Upper lobe of right lung (tissue), 1 donor: ENCODE measurements at places on chromosomes 2 and 18. TPM values are rescaled to one million over a fixed set of nuclear protein-coding genes. Genes with fewer than 3 reads are reported as not detected.

LIPG gene
- total RNA-seq, result 10.2 TPM

- H3K27ac ChIP-seq, result no peak overlapping the region
- H3K4me1 ChIP-seq, result no peaks in the 10 kb centered on the region
Measured at GRCh38 chr2:21379140-21379539, 255.4 kb downstream of the TDRD15 start.

SPR gene
- total RNA-seq, result 44.1 TPM

- peak overlapping the region; percentile 77 for H3K4me3 ChIP-seq
- peaks cover 25% of the 10 kb centered on the region for H3K4me1 ChIP-seq
Measured at GRCh38 chr2:206083602-206084438, 2.2 kb downstream of the INO80D start.

- H3K4me3 ChIP-seq, result no peak overlapping the region
- H3K36me3 ChIP-seq, result no peaks in the 10 kb centered on the region
- DNase-seq, result no peak
Measured at GRCh38 chr2:100592226-100592625, 29.4 kb downstream of the PDCL3 start.

MATN3 gene
- total RNA-seq, result 11.7 TPM

DNA sequence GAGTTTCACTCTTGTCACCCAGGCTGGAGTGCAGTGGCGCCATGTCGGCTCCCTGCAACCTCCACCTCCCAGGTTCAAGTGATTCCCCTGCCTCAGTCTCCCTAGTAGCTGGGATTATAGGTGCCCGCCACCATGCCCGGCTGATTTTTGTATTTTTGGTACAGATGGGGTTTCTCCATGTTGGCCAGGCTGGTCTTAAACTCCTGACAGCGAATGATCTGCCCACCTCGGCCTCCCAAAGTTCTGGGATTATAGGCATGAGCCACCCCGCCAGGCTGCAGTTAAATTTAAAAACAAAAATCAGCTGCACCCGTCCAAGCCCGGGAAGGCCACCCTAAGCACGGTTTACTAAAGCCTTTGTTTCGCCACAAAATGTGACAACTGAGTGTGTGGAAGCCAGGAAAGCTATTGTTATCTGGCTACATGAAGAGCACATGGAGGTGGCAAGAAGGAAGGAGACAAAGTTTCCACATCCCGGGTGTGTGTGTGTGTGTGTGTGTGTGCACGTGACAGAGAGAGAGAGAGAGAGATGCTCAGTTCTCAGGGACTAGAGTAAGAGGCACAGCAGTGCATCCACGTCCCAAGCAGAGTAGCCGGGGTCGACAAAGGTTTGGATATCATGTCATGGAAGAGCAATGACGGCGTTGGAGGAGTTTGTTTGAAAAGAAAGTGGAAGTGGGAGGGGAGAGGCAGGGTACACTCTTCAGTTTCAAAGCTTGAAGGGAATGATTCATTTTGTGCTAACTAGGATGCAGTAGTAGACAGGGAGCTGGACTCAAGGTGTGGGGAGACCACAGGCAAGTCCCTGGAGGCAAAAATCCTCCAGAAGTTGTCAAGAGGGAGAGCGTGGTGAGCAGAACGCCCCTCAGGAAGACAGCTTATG is 20.1 kb downstream of the INPP5D start:
- H3K4me1 ChIP-seq, result peaks cover 59% of the 10 kb centered on the region
- no peak overlapping the region for H3K4me3 ChIP-seq
- peak overlapping the region; percentile 11 for H3K27ac ChIP-seq

DNA sequence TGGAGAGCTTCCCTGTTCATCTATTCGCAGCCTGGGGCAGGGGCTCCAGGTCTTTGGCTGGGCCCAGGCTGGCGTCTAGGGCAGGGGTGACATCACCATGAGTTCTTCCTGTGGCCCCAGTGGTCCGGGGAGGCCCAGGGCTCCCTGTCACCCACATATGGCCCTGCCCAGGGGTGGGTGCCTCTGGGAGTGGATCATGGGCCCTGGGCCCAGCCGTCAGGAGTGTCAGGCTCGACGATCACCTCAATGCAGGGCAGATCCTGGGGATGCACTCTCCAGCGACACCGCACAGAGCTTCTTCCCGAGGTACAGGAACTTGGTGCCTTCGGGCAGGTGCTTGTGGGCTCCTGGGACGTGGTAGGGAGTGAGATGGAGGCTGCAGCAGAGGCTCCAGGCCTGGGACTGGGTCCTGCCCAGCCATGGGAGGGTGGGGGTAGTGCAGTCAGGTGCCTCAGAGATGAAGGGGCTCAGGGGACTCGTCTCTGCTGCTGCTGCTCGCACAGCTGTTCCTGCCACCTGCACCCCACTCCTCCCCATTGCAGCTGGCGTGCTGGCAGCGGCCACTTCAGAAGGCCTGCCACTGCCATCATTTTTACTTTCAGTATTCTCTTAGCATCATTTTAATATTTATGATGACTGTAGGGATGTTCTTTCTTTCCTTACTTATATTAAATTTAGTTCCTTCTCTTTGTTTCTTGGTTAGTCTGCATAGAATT is 196.0 kb upstream of the VRK2 start:
- H3K4me1 ChIP-seq, result no peaks in the 10 kb centered on the region
- no peaks in the 10 kb centered on the region for H3K27me3 ChIP-seq
- H3K36me3 ChIP-seq, result no peaks in the 10 kb centered on the region
- DNase-seq, result no peak

DNA sequence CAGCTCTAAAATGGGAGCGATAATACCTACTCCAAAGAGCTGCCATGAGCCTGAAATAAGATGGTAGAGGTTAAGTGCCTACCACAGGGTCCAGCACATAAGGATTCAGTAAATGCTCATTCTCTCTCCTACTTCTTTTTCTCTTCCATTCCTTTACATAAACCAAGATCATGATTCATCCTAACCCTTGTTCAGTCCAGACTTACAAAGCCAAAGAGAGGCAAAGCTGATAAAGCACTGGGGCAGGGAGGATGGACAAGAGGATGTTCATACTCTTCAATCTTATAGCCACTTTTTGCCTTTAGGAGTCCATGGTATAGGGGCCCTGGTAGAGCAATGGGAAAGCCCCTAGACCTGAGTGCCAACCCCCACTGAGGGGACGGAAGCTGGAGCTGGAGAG is 75.6 kb upstream of the PKDCC start:
- no peak overlapping the region for H3K4me3 ChIP-seq
- peaks cover 9% of the 10 kb centered on the region for H3K4me1 ChIP-seq
- no peak overlapping the region for H3K27ac ChIP-seq
- H3K36me3 ChIP-seq, result no peaks in the 10 kb centered on the region

GRCh38 chr2:137223722-137224121 is 458.4 kb downstream of the THSD7B start:
- DNase-seq, result no peak
- H3K27me3 ChIP-seq, result no peaks in the 10 kb centered on the region
- H3K4me3 ChIP-seq, result no peak overlapping the region
- no peak overlapping the region for H3K27ac ChIP-seq
- no peaks in the 10 kb centered on the region for H3K36me3 ChIP-seq

CCDC68 gene
- total RNA-seq, result 20.8 TPM

DNA sequence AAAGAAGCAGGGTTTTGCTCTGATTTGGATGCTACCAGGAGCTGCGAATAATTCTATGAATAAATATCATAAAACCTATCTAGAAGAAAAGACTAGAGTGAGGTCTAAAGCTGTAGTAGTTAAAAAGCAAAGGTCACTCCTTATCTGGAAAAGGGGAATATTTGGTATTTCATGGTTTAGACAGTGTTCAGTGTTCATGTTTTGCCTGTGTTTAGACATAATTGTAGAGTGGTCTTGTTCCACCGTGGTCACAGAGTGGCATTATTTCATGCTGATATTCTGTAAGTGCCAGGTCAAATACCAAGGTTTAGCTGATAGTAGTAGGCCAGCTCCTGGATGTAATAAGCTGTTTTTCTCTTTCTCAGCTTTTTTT is 10.8 kb downstream of the SPAST start:
- H3K4me3 ChIP-seq, result no peak overlapping the region
- no peaks in the 10 kb centered on the region for H3K36me3 ChIP-seq
- H3K4me1 ChIP-seq, result no peaks in the 10 kb centered on the region
- no peak overlapping the region for H3K27ac ChIP-seq
- no peak for DNase-seq

CDH19 gene
- 1.4 TPM for total RNA-seq

DNA sequence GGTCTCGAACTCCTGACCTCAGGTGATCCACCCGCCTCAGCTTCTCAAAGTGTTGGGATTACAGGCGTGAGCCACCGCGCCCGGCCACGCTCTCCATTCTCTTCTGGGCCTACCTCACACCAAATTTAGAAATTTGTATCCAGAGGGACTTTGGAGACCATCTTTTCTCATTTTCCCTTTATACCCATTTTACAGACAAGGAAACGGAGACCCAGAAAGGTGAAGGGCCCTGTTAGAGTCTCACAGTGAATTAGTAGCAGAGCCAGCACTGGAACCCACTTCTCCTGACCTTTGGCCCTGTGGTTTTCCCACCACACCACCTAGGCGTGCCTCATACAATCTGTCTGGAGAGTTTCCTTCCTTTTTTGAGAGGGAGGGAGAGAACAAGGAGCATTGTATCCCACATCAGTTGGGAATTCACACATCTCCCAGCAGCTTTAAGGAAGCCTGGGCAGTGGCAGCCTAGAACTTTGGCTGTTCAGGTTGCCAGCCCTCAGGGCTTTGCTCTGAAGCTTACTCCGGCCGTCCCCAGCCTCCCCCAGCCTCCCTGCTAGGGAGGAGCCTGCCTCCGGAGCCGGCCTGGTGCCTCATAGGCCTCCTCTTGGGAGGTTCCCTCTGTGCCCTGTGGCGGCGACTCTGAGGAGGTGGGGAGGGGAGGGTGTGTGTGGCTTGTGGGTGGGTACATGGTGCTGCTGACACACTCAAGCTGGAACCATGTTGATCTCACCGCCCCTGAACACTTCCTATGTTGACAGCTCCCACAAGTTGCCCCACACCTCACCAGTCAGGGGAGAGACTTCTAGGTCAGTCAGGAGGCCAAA is 13.8 kb downstream of the FOSL2 start:
- no peaks in the 10 kb centered on the region for H3K27me3 ChIP-seq
- H3K4me1 ChIP-seq, result peaks cover 75% of the 10 kb centered on the region
- DNase-seq, result peak; percentile 87
- H3K27ac ChIP-seq, result peak overlapping the region; percentile 66
- peaks cover 97% of the 10 kb centered on the region for H3K36me3 ChIP-seq

GRCh38 chr2:69745035-69745434 is 3.1 kb downstream of the ANXA4 start:
- no peaks in the 10 kb centered on the region for H3K36me3 ChIP-seq
- peak overlapping the region; percentile 2 for H3K4me3 ChIP-seq
- no peak for DNase-seq
- no peak overlapping the region for H3K27ac ChIP-seq
- H3K4me1 ChIP-seq, result peaks cover 37% of the 10 kb centered on the region
- no peaks in the 10 kb centered on the region for H3K27me3 ChIP-seq

LCT gene
- total RNA-seq, result not detected

DNA sequence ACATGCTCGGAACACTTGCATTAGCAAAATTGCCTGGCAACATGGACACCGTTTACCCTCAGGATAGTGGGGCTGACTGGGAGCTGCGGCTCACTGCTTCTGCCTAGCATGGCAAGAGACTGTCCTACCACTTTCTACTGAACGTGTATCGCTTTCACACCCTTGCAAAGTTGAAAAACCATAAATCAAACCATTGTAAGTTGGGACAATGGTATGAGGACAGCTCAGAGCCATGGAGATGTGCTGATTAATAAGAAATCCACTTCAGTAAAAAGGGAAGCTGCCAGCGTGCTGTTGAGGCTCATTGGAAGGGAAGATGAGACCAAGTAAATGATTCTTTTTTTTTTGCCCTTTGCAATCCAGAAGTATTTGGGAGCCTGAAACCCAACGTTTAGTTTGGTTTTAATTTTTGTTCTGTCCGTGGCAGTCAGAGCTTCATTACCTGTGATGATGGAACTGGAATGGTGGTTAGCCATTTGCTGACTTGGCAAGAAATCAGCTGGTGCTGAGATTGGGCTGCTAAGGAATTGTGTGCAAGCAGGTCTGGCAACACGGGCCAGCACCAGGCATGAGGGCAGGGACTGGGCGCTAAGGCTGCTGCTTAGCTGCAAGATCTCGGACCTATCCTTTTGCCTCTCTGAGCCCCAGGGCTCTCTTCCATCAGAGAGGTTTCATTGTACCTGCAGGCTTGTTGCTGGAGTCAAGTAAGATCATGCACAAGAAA is 75.5 kb upstream of the HS6ST1 start:
- no peak overlapping the region for H3K4me3 ChIP-seq
- H3K4me1 ChIP-seq, result peaks cover 4% of the 10 kb centered on the region
- H3K27me3 ChIP-seq, result no peaks in the 10 kb centered on the region
- peak; percentile 22 for DNase-seq
- no peaks in the 10 kb centered on the region for H3K36me3 ChIP-seq

DNA sequence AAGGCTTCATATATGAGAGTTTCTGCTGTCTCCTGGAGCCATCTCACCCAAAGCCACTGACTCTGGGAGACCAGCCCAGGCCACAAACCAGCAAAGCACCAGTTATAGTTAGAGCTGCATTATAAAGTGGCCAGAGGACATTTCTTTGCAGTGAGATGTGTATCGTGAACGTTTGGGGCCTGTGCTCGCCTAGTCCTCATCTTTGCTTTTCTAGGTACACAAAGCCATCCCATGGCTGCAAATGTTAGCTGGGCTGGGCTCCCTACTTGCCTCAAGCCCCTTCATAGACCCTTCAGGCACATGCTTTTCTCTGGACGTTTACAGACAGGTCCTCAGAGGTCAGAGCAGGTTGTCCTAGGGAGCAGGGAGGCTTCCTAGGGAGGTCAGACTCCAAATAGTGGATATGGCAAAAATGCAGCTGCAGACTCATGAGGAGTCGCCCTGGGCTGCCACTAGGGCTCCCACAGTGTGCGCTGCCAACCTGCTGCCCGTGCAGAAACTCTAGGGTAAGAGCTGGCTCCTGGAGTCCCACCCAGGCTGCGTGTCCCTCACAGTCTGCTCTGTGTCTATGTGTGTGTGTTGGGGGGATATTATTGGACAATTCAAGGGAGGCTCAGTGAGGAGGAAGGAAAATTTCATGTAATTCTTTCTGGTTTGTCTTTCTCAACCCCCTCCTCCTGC is 141.0 kb downstream of the RPIA start:
- no peak for DNase-seq
- H3K36me3 ChIP-seq, result no peaks in the 10 kb centered on the region
- H3K4me1 ChIP-seq, result no peaks in the 10 kb centered on the region
- no peak overlapping the region for H3K4me3 ChIP-seq
- no peaks in the 10 kb centered on the region for H3K27me3 ChIP-seq

- no peak for DNase-seq
- no peaks in the 10 kb centered on the region for H3K27me3 ChIP-seq
- H3K27ac ChIP-seq, result no peak overlapping the region
- no peak overlapping the region for H3K4me3 ChIP-seq
Measured at GRCh38 chr2:216508229-216508628, 9.6 kb downstream of the RPL37A start.

DNA sequence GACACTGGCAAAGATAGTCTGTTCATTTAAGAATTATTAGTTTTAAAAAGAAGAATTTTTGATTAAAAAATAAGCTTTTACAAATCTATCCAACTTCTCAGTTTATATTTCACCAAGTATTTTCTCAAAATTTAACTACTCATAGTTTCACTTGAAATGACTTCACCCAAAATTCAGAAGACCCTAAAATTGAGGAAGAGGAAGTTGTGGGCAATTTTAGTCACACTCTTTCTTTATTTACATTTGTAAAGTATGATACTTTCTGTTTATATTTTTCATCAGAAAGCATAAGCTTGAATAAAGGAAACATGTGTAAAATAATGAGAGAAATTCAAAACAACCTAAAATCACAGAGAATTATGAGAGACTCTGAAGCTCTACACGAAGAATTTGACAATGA is 278.8 kb upstream of the MEIS1 start:
- DNase-seq, result no peak
- no peak overlapping the region for H3K27ac ChIP-seq
- H3K4me3 ChIP-seq, result no peak overlapping the region
- H3K27me3 ChIP-seq, result no peaks in the 10 kb centered on the region
- no peaks in the 10 kb centered on the region for H3K4me1 ChIP-seq
- no peaks in the 10 kb centered on the region for H3K36me3 ChIP-seq

- no peak for DNase-seq
- H3K27me3 ChIP-seq, result no peaks in the 10 kb centered on the region
- H3K27ac ChIP-seq, result no peak overlapping the region
- no peaks in the 10 kb centered on the region for H3K36me3 ChIP-seq
Measured at GRCh38 chr2:96508521-96509113, 3.5 kb upstream of the NEURL3 start.
